T-helper 9 cell (primary cell): ENCODE measurements at places on chromosomes 13 and 19.

DNA sequence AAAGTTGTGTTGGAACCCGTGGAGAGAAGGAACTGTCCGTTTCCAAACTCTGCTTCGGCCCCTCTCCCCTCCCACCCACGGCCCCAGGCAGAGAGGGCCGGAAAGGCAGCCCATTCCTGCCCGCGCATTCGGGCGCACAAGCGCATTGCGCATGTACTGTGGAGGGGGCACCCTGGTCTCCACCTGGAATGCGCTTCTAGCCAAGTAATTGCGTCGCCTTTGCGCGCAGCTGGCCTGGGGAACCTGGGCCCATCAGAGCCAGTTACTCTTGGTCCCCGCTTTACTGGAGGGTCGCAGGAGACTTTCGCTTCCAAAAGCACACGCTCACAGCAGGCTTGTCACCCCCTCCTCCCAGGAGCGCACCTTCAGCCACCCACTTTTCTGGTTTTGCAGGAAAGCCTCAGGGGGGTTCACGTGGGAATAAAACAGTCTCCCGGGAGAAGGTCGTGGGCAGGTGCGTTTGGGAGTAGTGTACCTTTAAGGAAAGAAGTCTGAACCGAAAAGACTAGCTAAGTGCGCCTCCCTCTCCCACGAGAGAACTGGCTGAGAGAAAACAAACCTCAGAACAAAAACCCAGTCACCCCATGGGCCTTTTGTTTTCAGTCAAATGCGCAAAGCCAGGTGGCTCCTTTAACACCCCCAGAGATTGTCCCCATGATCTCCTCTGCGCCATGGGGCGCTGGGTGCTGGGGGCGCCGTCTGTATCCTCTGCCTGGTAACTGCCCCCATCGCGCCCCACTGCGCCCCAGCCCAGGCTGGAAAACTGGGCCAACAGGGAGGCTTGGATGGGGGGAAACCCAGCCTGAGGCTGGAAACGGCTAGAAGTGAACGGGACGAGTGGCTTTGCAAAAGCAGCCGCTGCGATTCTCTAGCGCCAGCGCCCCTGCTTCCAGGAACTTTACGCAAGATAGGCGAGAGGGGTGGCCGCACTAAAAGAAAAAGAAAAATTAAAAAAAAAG, 28.5 kb downstream of the GSX1 start:
- no peak for DNase-seq

- DNase-seq = no peak
Measured at GRCh38 chr13:29131881-29132668, 311.9 kb downstream of the MTUS2 start.

DNA sequence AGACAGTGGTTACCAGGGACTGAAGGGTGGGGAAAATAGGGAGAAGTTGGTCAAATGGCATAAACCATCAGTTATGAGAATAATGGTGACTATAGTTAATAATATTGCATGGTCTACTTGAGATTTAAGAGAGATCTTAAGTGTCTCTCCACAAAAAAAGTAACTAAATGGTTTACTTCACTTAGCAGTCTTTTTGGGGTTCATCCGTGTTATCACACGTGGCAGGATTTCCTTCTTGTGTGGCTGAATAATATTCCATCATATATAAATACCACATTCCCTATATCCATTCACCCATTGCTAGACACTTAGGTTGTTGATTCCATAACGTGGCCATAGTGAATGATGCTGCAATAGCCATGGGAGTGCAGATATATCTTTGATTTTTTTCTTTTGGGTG, 967.0 kb downstream of the UQCRFS1 start:
- no peak for DNase-seq

- no peak for DNase-seq
Measured at GRCh38 chr19:8659905-8660304, 29.5 kb downstream of the NFILZ start.
